ENCODE measurements at places on chromosomes 16 and 17.

GRCh38 chr17:7912927-7913524 lies 3.1 kb downstream of the RNF227 start:
- no peak for DNase-seq

- DNase-seq = no peak
Observed at GRCh38 chr16:69348222-69348621, 3.4 kb downstream of the TMED6 start.

DNA sequence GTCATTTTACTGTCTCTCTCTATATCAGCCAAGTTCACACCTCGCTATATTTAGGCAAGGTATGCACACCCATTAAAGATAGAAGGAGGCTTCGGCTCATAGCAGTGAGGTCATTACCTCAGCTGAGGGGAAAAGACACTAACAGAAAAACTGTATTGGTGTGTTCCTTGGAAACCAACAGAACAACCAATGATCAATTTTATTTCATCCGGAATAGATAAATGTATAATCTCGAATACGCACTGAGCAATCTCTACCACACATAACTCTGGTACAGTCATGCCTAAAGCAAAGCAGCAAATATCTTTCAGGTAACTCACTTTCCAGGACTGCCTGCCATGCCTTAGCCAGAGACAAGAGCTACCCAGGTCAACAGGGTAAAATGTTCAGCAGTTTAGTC lies 109.9 kb upstream of the CORO6 start:
- no peak for DNase-seq

DNA sequence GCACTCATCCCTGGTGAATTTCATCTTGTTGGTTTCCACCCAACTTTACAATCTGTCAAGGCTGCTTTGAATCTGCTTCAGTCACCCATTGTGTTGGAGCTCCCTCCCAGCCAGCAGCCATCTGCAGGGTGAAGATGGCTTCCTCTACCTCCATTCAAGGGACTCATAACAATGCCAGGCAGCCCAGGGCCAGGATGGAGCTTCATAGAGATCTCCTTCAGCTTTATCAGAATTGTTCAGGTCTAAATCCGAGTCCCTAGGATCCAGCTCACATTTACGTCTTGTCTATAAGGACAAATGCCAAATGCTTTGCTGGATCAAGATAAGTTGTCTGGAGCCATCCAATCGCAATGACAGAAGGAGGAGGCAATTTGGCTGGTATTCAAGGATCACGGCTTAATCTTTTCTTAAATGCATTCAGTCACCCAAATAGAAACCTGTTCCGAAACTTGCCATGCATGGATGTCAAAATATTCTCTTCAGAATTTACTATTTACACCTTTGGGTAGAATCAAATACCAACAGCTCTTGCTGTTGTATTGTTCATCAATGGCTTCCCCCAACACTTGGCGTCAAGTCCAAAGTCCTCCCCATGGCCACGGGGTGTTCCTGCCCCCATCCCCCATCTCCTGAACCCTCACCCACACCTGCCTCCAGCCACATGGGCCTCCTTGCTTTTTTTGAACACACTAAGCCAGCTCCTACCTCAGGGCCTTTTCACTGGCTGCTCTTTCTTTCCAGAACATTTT lies 3.8 kb upstream of the FAM171A2 start:
- no peak for DNase-seq

DNA sequence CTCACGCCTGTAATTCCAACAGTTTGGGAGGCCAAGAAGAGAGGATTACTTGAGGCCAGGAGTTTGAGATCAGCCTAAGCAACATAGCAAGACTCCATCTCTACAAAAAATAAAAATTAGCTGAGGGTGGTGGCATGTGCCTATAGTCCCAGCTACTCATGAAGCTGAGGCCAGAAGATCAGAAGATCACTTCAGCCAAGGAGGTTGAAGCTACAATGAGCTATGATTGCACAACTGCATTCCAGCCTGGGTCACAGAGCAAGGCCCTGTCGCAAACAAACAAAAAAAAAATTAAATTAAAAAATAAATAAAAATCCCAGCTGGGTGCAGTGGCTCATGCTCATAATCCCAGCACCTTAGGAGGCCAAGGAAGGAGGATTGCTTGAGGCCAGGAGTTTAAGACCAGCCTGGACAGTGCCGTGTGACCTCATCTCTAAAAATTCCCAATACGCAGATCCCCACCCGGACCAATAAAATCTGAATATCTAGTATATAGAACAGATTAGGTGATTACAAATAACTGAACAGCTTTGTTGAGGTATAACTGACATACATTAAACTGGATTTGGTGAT lies 18.2 kb upstream of the ATF7IP2 start:
- DNase-seq = no peak

DNA sequence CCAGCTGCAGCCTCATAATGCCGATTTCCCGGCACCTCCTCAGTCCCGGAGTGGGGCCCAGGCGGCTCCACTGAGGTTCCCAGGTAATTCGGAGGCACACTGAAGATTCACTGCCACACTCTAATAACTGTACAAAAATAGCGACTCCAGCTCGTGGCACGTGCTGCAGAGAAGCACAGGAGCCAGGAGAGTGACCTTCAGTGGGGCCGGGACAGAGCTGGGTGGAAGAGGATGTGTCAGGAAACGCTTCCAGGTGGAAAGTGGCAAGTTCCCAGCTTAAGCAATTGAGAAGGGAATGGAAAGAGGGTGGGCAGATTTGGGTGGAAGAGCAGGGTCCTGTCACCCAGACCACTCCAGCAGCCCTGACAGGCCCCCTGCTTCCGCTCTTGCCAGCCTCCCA lies 3.1 kb upstream of the TRAP1 start:
- DNase-seq = no peak

- no peak for DNase-seq
Observed at GRCh38 chr16:11049396-11050059, 105.2 kb downstream of the CLEC16A start.

GRCh38 chr17:68200689-68201417 lies 47.0 kb upstream of the AMZ2 start:
- DNase-seq = no peak

DNA sequence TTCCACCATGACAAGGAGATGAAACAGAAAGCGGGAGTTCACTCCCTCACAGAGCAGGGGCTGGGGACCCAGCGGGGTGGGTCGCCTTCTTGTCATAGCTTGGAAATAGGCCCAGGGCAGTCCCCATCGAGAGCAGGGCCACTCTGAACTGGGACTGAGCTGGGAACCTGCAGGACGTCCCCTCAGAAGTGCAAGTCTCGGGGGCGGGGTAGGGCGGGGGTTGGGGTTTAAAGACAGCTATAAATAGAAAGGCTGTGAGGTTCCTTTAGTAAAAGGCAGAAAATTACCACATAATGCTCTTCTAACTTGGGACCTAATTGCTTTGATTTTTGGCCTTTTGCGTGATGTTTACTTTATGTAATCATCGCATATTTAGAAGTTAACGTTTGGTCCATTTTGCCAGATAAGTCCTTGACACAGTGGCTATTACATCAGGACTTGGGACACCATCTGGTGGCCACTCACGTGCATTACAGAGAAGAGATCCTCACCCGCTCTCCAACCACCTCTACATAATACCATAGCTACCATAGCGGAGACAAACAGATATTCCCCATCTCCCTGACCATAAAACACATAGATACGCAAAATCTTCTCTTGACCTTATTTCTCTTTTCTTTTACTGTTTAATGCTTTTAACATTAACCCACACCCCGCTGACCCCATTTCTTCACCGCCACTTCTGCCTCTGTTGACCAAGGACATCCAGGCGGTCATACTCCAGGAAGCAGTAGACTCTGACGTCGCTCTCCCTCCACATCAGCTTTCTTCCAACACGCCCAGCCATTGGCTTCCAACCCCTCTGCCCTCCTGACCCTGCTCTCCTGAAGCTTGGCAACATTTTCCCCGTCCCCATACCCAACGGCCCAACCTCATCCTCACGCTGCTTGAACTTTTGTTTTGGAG lies 27.5 kb upstream of the PIK3R6 start:
- peak; percentile 55 for DNase-seq

DNA sequence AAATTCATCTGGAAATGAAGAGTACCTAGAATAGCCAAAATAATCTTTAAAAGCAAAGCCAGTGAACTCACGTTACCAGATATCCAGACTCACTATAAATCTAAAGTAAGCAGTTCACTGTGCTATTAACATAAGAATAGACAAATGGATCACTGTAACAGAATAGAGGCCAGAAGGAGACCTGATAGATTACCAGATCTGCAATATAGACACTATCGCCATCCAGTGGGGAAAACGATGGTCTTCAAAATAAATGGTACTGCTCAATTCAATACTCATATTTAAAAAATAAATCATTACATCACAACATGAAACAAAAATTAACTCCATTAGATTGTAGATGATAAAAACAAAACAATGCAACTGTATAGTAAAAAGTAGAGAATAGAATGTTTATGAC lies 158.6 kb upstream of the CDH8 start:
- no peak for DNase-seq

GRCh38 chr17:3848229-3848835 lies 2.3 kb upstream of the NCBP3 start:
- DNase-seq = no peak

GRCh38 chr17:73785496-73785895 lies 141.3 kb upstream of the SDK2 start:
- no peak for DNase-seq

- no peak for DNase-seq
Observed at GRCh38 chr16:62167551-62167950, 131.3 kb upstream of the CDH8 start.

GRCh38 chr16:58883131-58883530 lies 149.0 kb upstream of the GOT2 start:
- DNase-seq = no peak

DNA sequence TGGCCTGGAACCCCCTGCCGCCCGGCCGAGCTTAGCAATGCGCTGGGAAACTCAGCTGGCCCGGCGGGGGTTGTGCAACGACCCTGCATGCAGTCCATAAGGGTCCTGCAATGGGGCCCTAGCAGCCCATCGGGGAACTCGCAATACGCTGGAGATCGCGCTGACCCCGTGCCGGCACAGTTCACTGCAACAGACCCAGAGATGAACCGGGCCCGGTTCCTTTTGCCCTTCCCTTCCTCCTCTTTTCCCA lies 375 bp downstream of the SLC25A11 start:
- no peak for DNase-seq

DNA sequence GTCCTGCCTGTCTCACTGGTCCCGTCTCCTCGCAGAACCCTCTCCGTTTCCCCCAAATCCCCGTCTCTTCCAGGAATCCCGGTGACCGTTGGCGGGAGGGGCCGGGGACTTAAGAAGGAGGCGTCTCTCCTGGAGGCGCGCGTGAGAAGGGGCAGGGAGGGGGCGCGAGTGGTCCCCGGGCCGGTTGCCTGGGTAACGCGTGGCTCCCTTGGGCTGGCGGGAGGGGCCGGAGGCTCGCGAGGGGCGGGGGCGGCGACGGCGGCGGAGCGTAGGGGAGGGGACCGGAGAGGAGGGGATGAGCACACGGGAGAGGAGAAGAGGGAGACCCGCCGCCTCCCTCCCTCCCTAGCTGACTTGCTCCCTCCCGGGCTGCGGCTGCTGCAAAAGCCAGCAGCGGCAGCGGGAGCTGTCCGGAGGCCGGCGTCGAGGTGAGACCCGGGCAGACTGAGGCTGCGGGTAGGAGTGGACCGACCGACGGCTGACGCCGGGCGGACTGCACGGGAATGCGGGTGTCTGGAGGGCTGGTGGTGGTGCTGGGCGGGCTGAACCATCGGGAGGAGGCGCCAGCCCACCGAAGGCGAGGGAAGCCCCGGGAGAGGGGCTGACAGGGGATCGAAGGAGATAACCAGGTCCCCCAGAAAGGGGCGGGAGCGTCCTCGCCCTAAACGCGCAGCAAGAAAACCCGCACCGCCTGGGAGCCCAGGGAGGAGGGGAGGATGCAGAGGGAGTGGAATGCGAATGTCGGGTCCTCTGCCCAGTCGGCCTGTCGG lies at the start of gene PRRT2:
Gene PRRT2, plus strand, starts transcription at position 298 of the 770 bp plus-strand sequence. CDS start 862 bp downstream, outside the sequence.
- DNase-seq = no peak

DNA sequence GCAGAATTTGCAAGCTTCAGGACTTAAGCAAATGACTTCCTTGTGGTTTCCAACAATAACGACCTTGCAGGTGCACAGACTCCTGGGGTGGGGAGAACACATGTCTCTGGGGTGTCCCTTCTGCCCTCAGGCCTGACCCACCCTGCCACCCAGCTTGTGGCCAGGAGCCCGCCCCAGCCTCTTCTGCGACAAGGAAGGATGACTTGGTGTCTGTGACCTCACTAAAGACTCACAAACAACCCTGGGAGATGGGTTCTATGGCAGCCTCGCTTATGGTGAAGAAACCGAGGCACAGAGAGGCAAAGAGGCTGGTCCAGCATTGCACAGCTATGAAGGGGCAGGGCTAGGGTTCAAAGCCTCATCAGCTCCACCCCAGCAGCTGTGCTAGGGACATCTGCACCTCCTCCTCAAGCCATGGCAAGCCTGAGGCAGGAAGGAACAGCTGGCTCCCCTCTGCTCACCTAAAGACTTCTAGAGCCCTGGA lies 2.6 kb downstream of the ATP2A3 start:
- no peak for DNase-seq

DNA sequence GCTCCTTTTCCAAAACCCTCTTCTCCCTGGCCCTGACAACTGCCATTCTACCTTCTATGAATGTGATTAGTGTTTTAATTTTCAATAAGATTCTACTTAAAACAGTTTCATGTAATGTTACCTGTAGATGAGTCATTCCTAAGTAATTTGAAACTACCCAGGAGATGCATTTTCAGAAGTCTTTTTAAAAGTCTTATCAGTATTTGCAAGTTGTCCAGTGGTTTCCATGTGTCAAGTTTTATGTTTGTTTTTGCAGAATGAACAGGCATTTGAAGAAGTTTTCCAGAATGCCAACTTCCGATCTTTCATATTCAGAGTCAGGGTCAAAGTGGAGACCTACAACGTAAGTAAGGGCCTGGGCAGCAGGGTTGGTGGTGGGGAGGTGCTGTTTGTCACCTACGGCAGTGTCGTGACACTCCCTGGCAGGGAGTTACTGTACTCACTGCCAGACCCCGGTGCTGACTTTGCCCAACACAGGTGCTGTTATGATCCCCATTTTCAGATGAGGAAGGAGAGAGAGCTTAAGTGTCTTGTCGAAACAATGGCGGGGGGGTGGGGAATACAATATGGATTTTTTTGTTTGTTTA lies 65.0 kb downstream of the RPA1 start:
- no peak for DNase-seq

- no peak for DNase-seq
Observed at GRCh38 chr17:62781831-62782251, 26.3 kb downstream of the MARCHF10 start.

DNA sequence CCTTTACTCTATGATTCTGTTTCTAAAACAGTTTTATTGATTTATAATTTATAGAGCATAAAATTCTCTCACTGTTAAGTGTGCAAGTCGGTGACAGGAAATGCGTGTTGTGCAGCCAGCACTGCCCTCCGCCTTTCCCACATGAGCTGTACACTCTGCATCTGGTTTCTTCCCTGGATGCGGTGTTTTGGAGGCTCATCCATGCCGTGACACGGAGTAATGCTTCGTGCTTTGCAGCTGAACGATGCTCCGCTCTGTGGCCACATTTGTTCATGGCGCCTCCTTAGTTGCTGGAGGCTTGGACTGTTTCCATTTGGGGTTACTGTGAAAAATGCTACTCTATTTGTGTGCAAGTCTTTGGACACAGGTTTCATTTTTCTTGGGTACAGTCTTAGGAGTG lies 7.2 kb upstream of the IGFALS start:
- no peak for DNase-seq

Measured in GM18507 (cell line).